ENCODE measurements at places on chromosomes 4 and X.

DNA sequence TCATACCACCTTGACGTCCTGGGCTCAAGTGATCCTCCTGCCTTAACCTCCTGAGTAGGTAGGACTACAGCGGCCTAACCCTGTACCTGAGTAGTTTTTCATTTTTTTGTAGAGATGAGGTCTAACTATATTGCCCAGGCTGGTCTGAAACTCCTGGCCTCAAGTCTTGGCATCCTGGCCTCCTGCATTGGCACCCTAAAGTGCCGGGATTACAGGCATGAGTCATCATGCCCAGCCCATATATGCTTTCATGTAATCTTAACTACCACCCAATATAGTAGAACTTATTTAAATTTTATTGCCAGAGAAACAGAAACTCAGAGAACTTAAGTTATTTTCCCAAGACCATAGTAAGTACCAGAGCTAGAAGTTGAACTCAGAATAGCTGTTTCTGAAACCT, 27.1 kb downstream of the AFM start:
- no peak for DNase-seq

- no peak for DNase-seq
These were observed 31.4 kb upstream of the CHRNA9 start for GRCh38 chr4:40303751-40304150.

- no peak for DNase-seq
These were observed 160.9 kb downstream of the CBR4 start for GRCh38 chr4:168849030-168849675.

- DNase-seq: no peak
These were observed 56.2 kb upstream of the CHRDL1 start for GRCh38 chrX:110851780-110852179.

- peak; percentile 74 for DNase-seq
These were observed 561 bp upstream of the N4BP2 start for GRCh38 chr4:40055863-40056715.

- no peak for DNase-seq
These were observed 497 bp upstream of the THAP9 start for GRCh38 chr4:82900066-82900410.
